ENCODE measurements at places on chromosomes 6 and 20.

DNA sequence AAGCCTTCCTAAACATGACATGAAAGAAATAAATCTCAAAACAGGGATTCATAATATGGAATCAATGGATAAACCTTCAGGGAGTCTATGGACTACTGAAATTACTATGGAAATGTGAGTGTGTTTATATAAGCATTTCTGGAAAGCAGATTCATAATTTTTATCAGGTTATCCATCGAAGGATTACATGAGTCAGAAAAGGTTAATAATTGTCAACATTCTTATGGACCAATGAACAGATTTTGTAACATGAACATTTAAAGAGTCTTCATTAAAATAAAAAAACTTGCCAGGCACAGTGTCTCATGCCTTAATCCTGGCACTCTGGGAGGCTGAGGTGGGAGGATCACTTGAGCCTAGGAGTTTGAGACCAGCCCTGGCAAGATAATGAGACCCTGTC is 84.8 kb downstream of the AHI1 start:
- no peak for DNase-seq

DNA sequence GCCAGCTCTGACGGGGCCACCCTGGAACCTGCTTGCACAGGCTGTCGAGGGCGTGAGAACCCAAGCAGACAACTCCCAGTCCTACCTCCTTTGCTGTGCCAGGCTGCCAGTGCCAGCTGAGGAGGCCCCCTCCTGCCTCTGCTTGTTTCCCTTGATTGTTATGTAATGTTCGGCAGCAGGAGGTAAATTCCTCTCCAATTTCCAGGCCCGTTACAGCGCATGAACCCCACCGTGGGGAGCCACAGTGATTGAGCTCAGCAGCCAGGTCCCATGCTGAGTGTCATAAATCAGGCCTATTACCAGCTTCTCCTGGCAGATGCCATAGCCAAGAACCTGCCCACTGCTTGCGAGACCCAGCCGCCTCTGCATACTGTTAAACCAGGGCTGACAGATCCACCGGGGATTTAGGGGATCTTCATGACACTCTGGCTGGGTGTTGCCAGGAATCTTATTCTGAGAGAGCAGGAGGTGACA is 320.5 kb downstream of the DHX35 start:
- DNase-seq, result no peak

DNA sequence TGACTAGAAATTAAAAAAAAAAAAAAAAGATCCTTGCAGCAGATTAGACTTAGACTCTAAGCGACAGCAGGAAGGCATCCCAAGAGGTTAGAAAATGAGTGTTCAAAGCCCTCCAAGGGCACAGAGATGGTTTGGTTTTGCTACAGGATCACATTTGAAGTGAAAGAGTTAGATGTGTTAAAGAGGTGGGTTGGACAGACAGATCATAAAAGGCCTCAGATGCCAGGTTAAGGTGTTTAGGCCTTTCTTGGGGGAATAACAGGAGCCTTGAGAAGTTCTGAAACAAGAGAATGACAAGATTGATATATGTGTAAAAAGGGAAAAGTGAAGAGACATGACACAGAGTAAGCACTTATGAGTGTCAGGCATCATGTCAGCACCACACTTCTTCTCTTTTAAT is 107.5 kb downstream of the FYN start:
- DNase-seq, result no peak

GRCh38 chr6:138522611-138523010 is 23.3 kb upstream of the NHSL1 start:
- no peak for DNase-seq

GRCh38 chr6:70103798-70104197 is 199.1 kb downstream of the COL9A1 start:
- DNase-seq, result no peak

- DNase-seq, result peak; percentile 34
Observed at GRCh38 chr6:107715550-107716321, 108.4 kb downstream of the SCML4 start.

Data from vagina (tissue), 2 donors.